ENCODE measurements at places on chromosomes 7 and 10.

DNA sequence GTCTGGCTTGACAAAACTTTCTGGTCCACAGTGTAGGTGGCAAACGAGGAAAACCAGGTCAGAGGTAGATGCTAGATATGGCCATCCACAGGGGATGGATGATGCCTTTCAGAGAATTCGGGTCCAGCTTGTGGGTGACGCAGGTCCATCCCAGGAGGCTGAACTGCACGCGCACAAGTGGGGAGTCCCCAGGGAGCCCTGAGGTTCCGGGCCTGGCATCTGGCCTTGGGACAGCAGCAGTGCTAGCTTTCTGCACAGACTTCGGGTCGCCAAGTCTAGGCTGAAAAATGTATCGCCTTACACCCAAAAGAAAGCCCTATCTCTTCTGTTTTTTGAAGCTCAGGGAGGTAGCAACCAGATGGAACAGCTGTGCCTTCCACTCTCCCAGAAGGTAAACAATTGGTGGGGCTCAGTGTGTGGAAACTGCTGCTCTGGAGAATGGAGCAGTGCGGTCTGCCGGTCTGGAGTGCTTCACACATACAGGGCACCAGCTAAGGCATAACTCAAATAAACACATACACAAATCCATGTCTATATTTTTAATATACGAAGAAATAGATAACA, 119.3 kb upstream of the ACBD5 start:
- peaks cover under 1% of the 10 kb centered on the region for H3K4me1 ChIP-seq
- H3K27me3 ChIP-seq, result no peaks in the 10 kb centered on the region
- no peaks in the 10 kb centered on the region for H3K36me3 ChIP-seq
- no peak overlapping the region for H3K4me3 ChIP-seq
- DNase-seq, result no peak
- H3K27ac ChIP-seq, result no peak overlapping the region

GRCh38 chr7:158067931-158068482, 519.6 kb downstream of the PTPRN2 start:
- no peak overlapping the region for H3K4me3 ChIP-seq
- no peak for DNase-seq
- no peak overlapping the region for H3K27ac ChIP-seq
- no peaks in the 10 kb centered on the region for H3K4me1 ChIP-seq
- H3K27me3 ChIP-seq, result no peaks in the 10 kb centered on the region

DNA sequence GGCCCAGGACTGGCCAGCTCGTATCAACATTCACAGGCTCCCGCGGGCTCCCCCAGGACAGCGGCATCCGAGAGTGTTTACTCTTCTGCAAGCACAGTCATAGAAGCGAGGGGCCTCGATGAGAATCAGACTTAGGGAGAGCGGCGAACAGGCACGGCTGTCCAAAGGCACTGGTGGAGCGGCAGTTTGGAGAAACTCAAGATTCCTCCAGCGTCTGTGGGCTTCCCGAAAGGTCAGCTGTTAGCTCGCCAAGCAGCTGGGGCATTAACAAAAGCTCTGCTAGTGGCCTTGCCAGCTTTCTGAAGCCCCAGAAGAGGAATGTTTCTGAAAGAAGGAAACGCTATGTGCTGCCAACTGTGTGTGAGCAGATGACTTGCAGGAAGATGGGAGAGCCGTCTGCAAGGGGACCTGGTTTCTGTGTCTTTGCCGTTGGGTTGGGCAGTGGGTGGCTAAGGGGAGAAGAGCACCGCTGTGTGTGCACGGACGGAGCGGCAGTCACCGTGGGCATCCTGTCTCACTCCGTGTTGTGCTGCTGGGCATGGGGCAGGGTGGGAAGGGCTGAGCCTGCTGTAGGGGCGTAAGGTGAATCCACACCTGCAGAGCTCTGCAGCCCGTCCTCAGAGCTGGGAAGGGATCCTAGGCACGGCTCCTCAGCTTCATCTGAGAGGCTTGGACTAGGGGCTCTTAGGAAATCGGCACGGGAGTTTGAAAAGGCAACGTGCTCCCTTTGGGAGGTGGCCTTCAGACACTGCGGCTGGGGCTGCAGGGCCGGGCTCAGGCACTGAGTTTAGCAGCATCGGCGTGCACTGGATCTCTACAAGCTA, 42.1 kb downstream of the AMZ1 start:
- H3K4me3 ChIP-seq, result no peak overlapping the region
- H3K4me1 ChIP-seq, result peaks cover 15% of the 10 kb centered on the region
- no peak overlapping the region for H3K27ac ChIP-seq
- no peaks in the 10 kb centered on the region for H3K36me3 ChIP-seq

DNA sequence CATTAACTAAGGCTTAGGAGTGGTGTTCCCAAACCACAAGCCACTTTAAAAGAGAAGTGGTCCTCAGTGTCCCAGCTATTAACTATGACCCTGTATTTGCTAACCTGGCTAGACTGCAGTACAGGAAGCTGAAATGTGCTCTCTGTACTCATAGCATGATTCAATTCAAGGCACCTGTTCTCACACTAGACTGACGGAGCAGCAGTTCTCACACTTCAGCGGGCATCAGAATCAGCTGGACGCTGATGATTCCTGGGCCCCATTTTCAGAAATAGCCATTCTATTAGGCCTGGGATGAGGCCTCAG, 24.5 kb upstream of the MSRB2 start:
- H3K27ac ChIP-seq, result no peak overlapping the region
- no peak overlapping the region for H3K4me3 ChIP-seq
- DNase-seq, result no peak
- H3K36me3 ChIP-seq, result no peaks in the 10 kb centered on the region

GRCh38 chr7:4015996-4016395, 666.1 kb upstream of the FOXK1 start:
- H3K4me3 ChIP-seq, result no peak overlapping the region
- H3K36me3 ChIP-seq, result no peaks in the 10 kb centered on the region
- no peaks in the 10 kb centered on the region for H3K4me1 ChIP-seq
- no peak overlapping the region for H3K27ac ChIP-seq
- no peak for DNase-seq

DNA sequence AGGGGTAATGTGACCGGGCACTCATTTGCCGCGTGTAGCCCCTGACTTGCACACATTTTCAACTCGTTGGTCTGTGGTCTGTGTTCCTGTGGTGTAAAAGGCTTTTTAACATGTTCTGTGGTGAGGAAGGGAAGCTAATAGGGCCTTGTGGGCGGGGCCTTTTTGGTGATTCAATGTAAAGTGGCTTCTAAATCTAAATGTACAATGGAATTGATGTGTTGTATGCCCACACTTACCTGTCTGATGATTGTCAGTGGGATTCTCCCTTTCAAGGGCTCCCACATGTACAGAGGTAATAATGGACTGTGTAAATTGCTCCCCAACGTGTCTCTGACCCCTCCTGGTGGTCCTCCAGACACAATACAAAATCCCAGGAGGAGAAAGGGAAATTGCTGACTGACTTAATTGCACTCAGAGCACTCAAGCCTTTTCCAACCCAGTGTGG, 43.1 kb upstream of the GATAD1 start:
- peaks cover 3% of the 10 kb centered on the region for H3K27me3 ChIP-seq
- peak; percentile 84 for DNase-seq
- peaks cover 14% of the 10 kb centered on the region for H3K36me3 ChIP-seq
- peaks cover 20% of the 10 kb centered on the region for H3K4me1 ChIP-seq

DNA sequence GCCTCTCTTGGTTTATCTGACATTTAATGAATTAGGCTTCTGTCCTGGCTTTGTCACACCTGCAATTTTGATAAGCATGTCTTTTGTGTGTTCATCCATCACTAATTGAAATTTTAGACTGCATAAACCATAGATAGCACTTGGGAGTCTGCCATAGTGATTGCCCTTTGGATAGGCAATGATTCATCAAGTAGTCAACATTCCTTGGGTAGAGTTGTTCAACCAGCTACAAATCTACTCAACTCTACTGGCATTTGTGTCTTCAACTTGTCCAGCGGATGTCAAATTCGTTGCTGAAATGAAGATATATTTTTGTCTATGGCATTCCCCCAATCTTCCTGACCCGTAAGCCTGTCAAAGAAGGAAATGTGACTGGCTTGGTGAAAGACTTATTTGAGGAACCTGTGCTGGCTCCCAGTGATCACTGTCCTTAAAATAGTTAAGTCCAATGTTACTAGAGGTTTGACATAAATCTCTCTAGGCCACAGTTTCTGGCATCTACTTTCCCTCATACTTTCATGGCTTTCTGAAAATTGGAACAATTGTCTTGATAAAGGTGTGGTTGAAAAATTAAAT, 33.7 kb upstream of the CREB5 start:
- H3K27me3 ChIP-seq, result peaks cover 2% of the 10 kb centered on the region
- H3K4me3 ChIP-seq, result no peak overlapping the region
- H3K36me3 ChIP-seq, result no peaks in the 10 kb centered on the region
- no peak for DNase-seq

- H3K36me3 ChIP-seq, result no peaks in the 10 kb centered on the region
- H3K27ac ChIP-seq, result peak overlapping the region; percentile 59
- H3K4me1 ChIP-seq, result peaks cover 19% of the 10 kb centered on the region
- DNase-seq, result peak; percentile 74
Measured at GRCh38 chr7:6533893-6534495, 17.3 kb downstream of the GRID2IP start.

- no peaks in the 10 kb centered on the region for H3K27me3 ChIP-seq
- H3K27ac ChIP-seq, result no peak overlapping the region
- no peak overlapping the region for H3K4me3 ChIP-seq
- no peak for DNase-seq
Measured at GRCh38 chr7:150388709-150389531, 9.8 kb downstream of the ZNF775 start.

- no peaks in the 10 kb centered on the region for H3K27me3 ChIP-seq
- H3K36me3 ChIP-seq, result no peaks in the 10 kb centered on the region
- H3K4me1 ChIP-seq, result no peaks in the 10 kb centered on the region
- DNase-seq, result no peak
Measured at GRCh38 chr10:5047912-5048628, 44.4 kb upstream of the AKR1C2 start.

DNA sequence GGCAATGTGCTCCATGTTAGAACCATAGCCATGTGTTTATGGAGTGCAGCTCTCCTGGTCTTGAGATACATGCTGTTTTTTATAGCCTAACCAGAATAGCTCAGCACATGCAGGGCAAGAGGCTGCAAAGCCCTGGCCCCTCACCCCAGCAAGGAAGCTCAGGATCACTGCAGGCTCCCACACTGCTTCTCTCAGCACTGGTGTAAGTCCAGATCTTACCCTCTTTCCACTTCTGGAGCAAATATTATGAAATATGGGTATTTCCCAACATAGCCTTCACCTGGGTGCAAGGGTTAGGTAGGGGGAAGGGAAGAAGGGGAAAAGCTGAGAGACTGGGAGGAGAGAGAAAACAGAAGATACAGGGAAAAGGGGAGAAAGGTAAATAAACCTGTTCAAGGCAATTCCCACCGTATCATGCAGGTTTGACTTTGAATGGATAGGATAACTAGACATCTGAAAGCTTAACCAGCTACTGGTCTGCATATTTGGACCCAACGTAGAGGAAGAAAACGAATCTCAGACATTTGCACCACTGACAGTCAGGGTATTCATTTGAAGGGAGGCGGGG, 19.7 kb downstream of the SKIDA1 start:
- peaks cover 69% of the 10 kb centered on the region for H3K27me3 ChIP-seq
- H3K4me3 ChIP-seq, result no peak overlapping the region

GRCh38 chr7:1095621-1096155, 7.8 kb downstream of the GPER1 start:
- no peak overlapping the region for H3K27ac ChIP-seq
- peaks cover 1% of the 10 kb centered on the region for H3K36me3 ChIP-seq
- DNase-seq, result no peak
- H3K4me1 ChIP-seq, result peaks cover 3% of the 10 kb centered on the region

DNA sequence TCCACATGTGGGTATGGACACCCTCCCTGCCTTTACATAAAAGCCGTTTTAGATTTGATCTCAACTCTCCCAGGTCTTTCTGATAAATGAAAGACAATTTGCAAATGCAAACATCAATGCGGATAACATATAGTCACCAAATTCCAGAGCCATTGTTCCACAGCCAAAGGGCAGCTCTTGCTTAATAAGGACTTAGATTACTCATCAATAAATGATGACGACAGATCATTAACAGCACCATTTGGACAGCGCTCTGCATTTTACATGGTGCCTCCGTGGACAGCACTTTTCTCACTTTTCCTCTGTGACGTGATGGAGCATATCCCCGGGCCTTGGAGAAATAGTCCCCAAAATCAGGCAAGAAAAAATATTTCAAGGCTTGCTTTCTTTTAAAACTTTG, 370.3 kb upstream of the CELF2 start:
- H3K27me3 ChIP-seq, result no peaks in the 10 kb centered on the region
- H3K4me1 ChIP-seq, result no peaks in the 10 kb centered on the region
- no peak for DNase-seq
- H3K27ac ChIP-seq, result no peak overlapping the region

DNA sequence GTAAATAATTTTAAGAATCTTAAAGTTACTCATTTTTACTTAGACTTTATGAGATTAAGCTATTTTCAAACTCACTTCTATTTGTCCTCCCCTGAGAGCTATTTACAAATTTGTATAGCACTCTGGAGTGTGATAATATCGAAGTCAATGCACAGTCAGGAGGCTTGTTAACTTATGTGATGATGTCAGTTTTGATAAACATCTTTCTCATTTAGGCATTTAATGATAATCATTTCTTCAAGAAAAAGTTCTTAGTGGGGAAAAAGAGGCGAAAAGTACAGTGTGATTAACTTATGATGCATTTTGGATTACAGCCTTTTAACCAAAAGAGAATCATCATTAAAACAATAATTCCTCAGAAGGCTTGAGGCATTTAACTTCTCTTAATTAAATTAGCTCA, 468.6 kb downstream of the AUTS2 start:
- H3K4me1 ChIP-seq, result no peaks in the 10 kb centered on the region
- H3K27me3 ChIP-seq, result no peaks in the 10 kb centered on the region
- DNase-seq, result no peak
- no peak overlapping the region for H3K4me3 ChIP-seq
- H3K36me3 ChIP-seq, result no peaks in the 10 kb centered on the region

GRCh38 chr10:28664369-28664740, 13.0 kb upstream of the BAMBI start:
- H3K36me3 ChIP-seq, result no peaks in the 10 kb centered on the region
- peaks cover 12% of the 10 kb centered on the region for H3K4me1 ChIP-seq
- no peak overlapping the region for H3K4me3 ChIP-seq

DNA sequence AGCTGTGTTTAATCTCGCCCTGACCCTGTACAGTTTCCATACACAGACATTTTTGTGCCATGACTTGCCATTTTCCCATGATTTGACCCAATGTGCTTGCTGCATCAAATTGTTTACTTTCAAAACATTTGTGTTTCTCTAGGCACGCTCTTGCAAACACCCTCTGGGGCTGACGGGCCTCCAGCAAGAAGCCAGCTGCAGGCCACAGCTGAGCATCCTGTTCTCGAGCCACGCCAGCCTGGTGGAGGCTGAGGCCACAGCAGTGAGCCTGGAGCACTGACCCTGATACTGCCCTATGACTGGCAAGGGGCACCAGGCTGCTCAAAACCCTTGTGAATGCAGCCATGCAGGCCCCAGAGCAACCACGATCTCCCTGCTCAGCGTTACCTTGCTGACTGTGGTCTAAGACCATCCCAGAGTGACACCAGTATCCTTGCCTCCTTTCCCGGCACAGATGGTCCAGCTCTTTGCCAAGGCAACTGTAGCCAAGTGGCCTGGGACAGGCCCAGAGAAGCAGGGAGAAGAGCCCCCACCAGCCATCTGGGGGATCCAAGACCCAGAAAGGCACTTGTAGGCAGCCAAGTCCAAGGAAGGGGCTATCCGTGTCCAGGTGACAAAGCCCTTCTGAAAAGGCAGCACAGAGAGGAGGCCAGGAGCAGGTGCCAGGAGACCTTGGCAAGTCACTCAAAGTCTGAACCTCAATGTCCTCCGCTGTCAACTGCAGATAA, 78.5 kb downstream of the OAT start:
- H3K27me3 ChIP-seq, result peaks cover 2% of the 10 kb centered on the region
- peaks cover 10% of the 10 kb centered on the region for H3K4me1 ChIP-seq
- no peak overlapping the region for H3K4me3 ChIP-seq
- no peak for DNase-seq
- no peak overlapping the region for H3K27ac ChIP-seq

Data from activated CD8-positive, alpha-beta memory T cell treated with anti-CD3 and anti-CD28 coated beads, Interleukin-2, amount 10 ng/mL, durations not matched to agents 7 days and 5 days (primary cell).